ENCODE measurements at places on chromosomes 3 and 15.

DNA sequence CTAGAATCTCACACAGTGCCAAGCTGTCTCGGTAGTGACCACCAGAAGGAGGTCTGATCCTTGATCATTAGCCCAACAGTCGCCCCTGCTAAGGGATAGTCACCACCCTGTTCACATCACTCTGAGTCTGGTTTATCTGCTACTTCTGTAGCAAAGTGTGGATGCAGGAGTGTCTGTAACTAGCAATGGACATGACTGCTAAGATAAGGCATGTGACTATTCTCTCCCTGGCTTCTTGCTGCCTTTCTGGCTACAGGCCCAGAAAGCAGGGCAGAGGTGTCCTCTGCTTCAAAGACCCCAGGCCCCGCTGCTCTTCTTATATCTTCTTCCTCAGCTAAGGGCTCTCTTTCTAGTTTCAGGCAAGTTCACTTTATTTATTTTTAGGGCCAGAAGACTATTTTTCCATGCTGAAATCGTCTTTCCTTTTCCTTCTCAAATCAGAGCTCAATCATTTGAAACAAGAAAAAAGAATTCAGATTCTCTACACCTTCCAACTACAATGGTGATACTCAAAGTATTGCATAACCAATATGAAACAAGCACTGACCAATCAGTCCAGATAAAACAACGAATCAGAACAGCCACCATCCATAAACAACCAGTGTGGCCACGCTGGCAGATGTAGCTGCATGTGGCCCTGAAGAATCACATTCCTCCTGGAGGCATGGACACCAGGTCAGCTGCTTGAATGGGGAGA, 8.0 kb upstream of the KNG1 start:
- DNase-seq, result no peak

DNA sequence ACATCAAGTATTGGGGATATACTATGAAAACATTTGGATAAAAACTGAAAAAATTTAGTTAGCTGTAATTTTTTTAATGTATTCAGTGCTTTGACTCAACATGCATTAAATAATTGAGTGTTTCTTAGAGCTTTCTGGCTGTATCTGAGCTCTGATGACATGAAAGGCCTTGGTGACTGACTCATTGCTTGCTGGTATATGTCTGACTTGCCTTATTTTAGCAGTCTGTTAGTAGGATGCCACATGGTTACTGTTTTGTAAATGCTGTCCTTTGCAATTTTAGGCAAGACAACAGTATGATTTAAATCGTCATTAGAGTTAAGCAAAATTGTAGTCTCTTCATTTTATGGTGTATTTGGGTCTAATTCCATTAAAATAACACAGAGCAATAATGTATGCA, 199.2 kb downstream of the GHSR start:
- peak; percentile 70 for DNase-seq

- DNase-seq, result no peak
Observed at GRCh38 chr3:13509816-13510192, 29.7 kb downstream of the HDAC11 start.

DNA sequence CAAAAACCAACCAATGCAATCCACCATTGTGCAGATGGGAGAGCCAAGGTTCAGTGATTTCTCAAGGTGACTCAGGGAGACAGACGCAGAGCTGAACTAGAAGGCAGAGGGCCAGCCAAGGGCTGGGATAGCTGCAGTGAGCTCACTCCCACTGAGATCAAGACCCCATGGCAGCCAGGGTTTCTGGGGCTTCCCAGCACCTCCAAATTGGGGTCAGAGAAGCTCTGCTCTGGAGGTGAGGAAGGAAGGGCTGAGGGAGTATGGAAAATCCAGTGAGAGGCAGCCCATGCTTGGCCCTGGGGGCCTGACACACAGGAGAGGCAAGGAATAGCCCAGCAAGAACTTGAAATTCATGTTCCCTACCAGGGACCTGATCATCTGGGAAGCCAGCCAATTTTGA, 61.0 kb downstream of the ISG20 start:
- no peak for DNase-seq

- no peak for DNase-seq
Observed at GRCh38 chr3:185925353-185925752, 12.5 kb downstream of the TRA2B start.

DNA sequence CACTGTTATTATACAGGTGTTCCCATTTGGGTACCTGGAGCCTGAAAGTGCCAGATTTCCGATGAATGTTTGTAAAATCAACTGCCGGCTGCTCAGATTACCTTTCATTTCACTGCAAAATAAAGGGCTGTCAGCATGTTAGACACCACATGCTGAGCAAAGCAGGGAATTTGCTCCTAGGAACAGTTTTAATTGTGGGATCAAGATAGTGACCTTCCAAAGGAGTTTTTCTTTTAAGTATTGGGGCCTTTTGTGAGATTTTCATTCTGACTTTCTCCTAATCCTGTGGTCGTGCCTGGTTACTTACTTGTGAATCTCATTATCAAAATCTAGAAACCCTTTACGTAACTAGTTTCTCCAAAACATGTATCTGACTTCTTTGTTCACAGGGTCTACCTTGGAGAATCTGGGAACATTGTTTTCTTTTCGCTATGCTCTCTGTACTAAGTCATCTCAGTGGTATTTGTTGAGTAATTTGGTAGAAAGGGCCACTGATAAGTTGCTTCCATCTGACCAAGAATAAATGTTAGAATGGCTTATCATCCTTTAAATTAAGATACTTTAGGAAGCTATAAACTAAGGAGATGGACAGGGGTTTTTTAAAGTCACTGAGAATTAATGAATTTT, 40.8 kb upstream of the LRTM1 start:
- peak; percentile 89 for DNase-seq

DNA sequence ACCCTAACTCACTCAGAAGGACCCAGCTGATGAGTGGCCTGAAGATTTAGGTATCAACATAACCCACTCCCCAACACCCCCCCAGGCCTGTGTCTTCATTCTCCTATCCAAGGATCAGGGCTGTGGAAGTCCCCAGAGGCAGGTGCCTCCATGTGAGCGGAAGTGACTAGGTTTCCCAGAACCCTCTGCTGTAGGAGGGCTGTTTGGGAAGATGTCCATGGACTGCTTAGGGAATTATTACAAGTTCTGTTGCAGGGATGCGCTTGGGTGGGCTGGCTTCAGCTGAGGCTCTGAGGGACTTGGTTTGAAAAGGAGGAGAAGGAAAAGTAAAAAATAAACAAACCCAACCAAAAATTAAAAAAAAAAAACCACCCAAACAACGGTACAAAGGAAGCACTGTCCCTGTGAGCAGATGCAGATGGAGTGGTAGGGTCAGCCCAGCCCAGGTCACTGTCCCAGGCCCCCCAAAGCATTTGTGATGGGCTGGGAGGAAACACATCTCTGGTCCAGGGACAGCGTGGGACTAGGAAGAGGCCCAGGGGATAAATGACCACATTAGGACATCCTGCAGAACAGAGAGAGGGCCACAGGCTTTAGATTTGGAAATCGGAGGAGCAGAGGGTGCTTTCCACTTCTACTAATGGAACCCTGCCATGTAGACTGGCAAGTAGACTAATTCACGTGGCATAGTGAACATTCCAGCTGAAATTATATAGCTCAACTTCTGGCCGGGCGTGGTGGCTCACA, 12.2 kb upstream of the APOD start:
- DNase-seq, result no peak
